ENCODE measurements at places on chromosomes 3 and 15. TPM values are rescaled to one million over a fixed set of nuclear protein-coding genes. Genes with fewer than 3 reads are reported as not detected.

Gene TP63
- not detected for total RNA-seq

Gene IQCH
- 1.0 TPM for total RNA-seq

Gene TRPC1
- 36.6 TPM for total RNA-seq

Gene ABI3BP
- total RNA-seq = 0.39 TPM

Gene MEIS2
- total RNA-seq = not detected

Gene DUOXA1
- not detected for total RNA-seq

Gene MELTF
- total RNA-seq = 5.4 TPM

Gene CLDN16
- total RNA-seq = not detected

GRCh38 chr3:129112308-129113052 is 9.1 kb downstream of the RAB43 start:
- no peak for DNase-seq
- H3K36me3 ChIP-seq = no peaks in the 10 kb centered on the region
- peak overlapping the region; percentile 26 for H3K27ac ChIP-seq

- no peaks in the 10 kb centered on the region for H3K4me1 ChIP-seq
- no peak overlapping the region for H3K4me3 ChIP-seq
- DNase-seq = no peak
These were observed 661.4 kb downstream of the RBMS3 start for GRCh38 chr3:29942297-29942696.

GRCh38 chr3:74532446-74532845 is 82.0 kb downstream of the CNTN3 start:
- H3K36me3 ChIP-seq = no peaks in the 10 kb centered on the region
- H3K4me1 ChIP-seq = no peaks in the 10 kb centered on the region
- no peaks in the 10 kb centered on the region for H3K27me3 ChIP-seq
- no peak overlapping the region for H3K27ac ChIP-seq
- no peak overlapping the region for H3K4me3 ChIP-seq
- no peak for DNase-seq

DNA sequence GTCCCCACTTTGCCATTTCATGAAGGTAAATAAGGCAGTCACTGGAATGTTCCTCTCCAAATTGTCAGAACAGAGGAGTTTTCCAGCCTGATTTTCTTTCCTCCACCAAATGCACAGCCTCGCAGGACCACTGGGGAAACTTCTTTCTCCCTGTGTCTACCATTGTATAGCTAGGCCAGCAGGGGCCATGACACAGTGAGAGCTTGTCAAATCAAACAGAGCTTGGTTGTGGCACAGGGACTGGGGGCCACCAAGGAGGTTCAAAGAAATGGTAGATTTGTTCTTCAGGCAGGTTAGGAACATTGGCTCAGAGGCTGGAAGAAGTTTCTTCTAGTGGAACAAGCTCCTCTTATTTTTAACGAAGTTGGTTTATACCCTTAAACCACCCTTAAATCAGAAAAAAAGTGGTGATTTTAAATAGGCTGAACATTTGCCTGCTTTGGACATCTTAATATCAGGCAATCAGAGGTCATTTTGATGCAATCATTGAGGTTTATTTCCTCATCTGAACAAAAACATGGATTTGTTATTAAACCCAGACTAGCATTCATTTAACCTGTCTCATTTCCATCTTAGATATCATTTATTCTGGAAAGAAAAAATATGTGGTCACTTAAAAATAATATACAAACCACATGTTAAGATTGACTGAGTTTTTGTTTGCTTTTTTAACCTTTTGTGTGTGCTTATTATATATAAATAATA is 105.6 kb downstream of the GTPBP8 start:
- no peak for DNase-seq
- no peaks in the 10 kb centered on the region for H3K36me3 ChIP-seq
- H3K4me3 ChIP-seq = no peak overlapping the region
- peaks cover 8% of the 10 kb centered on the region for H3K4me1 ChIP-seq

GRCh38 chr3:53680028-53680427 is 166.2 kb downstream of the CHDH start:
- peak; percentile 43 for DNase-seq
- H3K27ac ChIP-seq = no peak overlapping the region
- H3K4me3 ChIP-seq = no peak overlapping the region
- no peaks in the 10 kb centered on the region for H3K27me3 ChIP-seq
- 0 out of 2 replicates have a peak, but pooled peaks cover 3% of the 10 kb centered on the region for H3K4me1 ChIP-seq

DNA sequence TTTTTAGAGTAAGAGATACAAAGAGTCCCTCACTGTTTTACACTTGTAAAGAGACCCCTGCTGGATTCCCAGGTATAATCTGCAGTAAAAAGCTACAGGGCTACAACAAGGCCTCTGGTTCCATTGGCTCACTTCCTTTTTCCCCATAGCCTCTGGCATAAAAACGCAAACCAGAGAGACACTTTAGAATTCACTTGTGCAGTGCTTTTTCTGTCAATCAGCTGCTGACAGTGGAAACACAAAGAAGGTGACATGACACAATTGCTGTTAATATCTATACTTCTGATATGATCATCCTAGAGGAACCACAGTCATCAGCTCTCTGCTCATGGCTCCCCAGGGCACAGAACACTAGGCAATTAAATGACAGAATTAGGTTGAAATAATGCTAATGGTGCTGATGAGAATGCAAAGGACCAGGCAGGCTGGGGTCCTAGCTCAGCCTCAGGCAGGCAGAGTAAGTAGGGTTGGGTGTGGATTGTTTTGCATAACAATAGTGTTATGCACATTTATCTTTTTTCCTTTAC is 667.9 kb upstream of the CFAP20DC start:
- peak; percentile 53 for DNase-seq
- H3K4me1 ChIP-seq = peaks cover 40% of the 10 kb centered on the region
- H3K27ac ChIP-seq = peak overlapping the region; percentile 85
- H3K27me3 ChIP-seq = no peaks in the 10 kb centered on the region

- no peaks in the 10 kb centered on the region for H3K36me3 ChIP-seq
- DNase-seq = no peak
- H3K27me3 ChIP-seq = no peaks in the 10 kb centered on the region
- no peaks in the 10 kb centered on the region for H3K4me1 ChIP-seq
These were observed 200.0 kb upstream of the CBLB start for GRCh38 chr3:106068795-106069194.

- H3K27me3 ChIP-seq = no peaks in the 10 kb centered on the region
- H3K4me3 ChIP-seq = no peak overlapping the region
- H3K36me3 ChIP-seq = no peaks in the 10 kb centered on the region
- no peak overlapping the region for H3K27ac ChIP-seq
- DNase-seq = no peak
These were observed 306.5 kb downstream of the RPLP1 start for GRCh38 chr15:69758810-69759790.

GRCh38 chr3:129304962-129305222 is 26.2 kb downstream of the HMCES start:
- H3K36me3 ChIP-seq = 0 out of 2 replicates have a peak, but pooled peaks cover 4% of the 10 kb centered on the region
- H3K27me3 ChIP-seq = no peaks in the 10 kb centered on the region
- H3K4me3 ChIP-seq = 0 out of 2 replicates have a peak overlapping the region, but pooled peaks have one; percentile 16
- peak overlapping the region; percentile 94 for H3K27ac ChIP-seq
- H3K4me1 ChIP-seq = peaks cover 20% of the 10 kb centered on the region

DNA sequence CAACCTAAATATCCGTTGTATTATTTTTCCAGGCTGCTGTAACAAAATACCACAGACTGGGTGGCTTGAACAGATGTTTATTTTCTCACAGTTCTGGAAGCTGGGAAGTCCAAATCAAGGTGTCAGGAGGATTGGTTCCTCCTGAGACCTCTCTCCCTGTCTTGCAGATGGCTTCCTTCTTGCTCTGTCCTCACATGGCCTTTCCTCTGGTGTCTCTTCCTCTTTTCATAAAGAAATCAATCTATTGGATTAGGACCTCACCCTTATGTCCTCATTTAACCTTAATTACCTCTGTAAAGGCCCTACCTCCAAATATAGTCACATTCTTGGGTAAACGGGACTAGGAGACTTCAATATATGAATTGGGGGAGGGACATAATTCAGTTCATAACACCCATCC is 89.2 kb upstream of the PLCL2 start:
- DNase-seq = no peak
- no peaks in the 10 kb centered on the region for H3K27me3 ChIP-seq
- no peak overlapping the region for H3K4me3 ChIP-seq
- peaks cover 23% of the 10 kb centered on the region for H3K4me1 ChIP-seq
- no peak overlapping the region for H3K27ac ChIP-seq

DNA sequence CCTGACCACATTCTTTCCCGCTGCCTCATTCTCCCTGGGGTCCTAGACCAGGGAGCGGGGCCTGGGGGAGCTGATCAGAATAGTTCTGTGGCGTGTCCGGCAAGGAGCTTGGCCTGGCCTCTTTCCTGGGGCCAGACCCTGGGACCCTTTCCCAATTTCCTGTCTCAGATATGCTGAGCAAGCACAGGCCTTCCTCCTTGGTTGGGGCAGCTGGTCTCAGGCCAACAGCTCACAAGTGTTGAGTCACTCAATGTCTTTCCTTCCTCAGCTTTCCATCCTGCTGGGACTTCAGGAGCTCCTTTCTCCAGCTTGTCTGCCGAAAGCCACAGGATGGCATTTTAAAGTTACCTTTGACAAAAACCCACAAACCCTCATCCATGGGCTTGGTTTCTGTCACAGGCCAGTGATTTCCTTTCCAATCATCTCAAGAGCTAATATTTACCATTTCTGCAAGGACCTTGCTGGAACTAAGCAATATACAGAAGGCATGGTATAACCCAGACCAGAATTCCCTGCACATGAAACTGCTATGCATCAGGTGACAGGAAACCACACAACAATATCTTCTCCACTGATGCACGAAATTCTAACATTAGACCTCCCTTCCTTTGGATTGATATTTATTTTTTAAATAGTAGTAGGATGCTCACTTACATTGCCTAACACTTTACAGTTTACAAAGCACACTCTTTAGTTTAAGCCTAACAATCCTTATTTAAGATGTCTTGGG is 19.5 kb upstream of the TIMP4 start:
- no peaks in the 10 kb centered on the region for H3K4me1 ChIP-seq
- no peak overlapping the region for H3K27ac ChIP-seq
- H3K27me3 ChIP-seq = no peaks in the 10 kb centered on the region
- no peak for DNase-seq
- no peaks in the 10 kb centered on the region for H3K36me3 ChIP-seq

GRCh38 chr3:50230104-50230793 is 5.8 kb upstream of the GNAI2 start:
- H3K27me3 ChIP-seq = peaks cover 4% of the 10 kb centered on the region
- H3K4me3 ChIP-seq = no peak overlapping the region
- DNase-seq = no peak
- no peaks in the 10 kb centered on the region for H3K36me3 ChIP-seq
- H3K4me1 ChIP-seq = peaks cover 16% of the 10 kb centered on the region
- H3K27ac ChIP-seq = no peak overlapping the region

DNA sequence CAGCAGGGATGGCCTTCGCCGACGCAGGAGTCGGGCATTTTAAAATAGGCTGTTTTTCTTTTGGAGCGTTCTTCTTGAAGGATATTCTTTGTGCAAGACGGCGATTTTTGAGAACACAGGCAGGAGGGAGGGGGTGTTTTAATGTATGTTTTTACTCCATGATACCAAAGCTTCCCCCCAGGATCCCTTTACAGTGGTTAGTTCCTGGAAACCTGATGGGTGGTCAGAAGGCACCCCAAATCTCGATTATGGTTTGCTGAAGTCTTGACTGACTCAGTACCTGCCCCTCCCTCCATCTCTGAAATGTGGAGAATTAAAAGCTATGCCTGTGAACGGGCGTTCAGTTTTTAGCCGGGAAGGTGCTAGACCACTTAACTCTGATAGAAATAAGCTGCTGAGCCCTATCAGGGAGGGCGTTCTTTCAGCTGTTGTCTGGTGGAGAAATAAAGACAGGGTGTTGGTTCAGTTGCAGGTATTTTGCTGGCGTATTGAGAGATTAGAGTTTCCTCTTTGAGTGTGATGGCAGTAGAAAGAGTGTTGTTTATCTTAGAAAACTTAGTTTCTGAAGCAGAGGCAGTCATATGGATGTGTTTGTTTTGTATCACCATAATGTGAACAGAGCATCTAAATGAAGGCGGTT is 3.4 kb downstream of the IGF1R start:
- no peak for DNase-seq
- H3K27ac ChIP-seq = 0 out of 2 replicates have a peak overlapping the region, but pooled peaks have one; percentile 15
- H3K27me3 ChIP-seq = no peaks in the 10 kb centered on the region

DNA sequence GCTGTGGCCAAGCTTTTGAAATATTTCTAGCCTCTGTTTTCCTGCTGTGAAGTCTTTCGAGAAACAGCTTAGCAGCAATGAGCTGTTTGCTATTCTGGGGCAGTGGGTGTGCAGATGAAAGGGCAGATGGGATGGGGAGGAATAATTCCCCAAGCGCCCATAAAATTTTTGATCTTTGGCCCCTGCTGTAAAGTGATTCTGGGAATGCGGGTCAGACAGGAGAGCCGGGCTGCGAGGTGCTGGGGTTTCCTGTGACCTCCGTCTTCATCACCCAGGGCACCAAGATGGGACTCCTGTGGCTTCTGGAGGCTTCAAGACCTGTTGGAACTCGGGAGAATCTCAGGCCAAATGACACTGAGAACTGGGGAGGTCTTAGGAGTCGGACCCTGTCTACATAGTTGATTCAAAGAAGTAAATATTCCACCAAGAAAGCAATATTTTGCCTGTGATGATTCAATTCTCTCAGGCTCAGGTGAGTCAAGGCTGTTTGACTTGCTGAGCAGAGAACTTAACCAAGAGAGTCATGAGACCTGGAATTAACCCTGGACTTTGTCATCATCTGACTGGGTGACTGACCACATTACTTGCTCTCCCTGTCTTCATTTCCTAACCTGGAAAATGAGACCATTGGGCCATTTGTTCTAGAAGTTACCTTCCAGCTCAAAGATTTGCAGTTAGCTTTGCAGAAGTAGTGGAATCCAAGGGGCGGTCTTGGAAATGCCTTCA is 86.4 kb downstream of the POLR2M start:
- H3K27me3 ChIP-seq = no peaks in the 10 kb centered on the region
- H3K36me3 ChIP-seq = no peaks in the 10 kb centered on the region

DNA sequence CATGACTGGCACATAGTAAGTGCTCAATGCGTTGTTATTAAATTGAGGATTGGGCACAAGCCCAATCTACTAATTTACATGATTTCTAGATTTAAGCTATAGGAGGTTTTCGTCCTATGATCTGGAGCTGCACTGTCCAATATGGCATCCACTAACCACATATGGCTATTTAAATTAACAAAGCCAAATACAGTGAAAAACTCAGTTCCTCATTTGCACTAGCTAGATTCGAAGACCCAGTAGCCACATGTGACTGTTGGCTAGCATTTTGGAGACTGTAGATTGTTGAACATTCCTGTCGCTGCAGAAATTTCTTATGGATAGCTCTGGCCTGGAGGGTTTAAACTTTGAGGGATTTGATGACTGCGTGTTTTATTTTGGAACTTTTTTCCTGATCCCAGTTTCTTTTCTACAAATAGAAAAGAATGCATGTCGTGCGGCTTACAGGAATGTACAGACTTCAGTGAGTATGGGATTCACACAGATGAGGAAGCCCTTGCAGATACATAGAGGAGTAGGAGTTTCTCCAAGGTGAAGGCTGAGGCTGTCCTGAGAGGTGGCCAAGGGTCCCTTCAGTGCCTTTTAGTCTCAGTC is 82.8 kb downstream of the SLCO3A1 start:
- no peaks in the 10 kb centered on the region for H3K27me3 ChIP-seq
- H3K4me3 ChIP-seq = no peak overlapping the region
- no peaks in the 10 kb centered on the region for H3K36me3 ChIP-seq
- no peak for DNase-seq
- H3K4me1 ChIP-seq = peaks cover 28% of the 10 kb centered on the region

GRCh38 chr3:120160050-120160449 is 65.8 kb upstream of the GSK3B start:
- no peaks in the 10 kb centered on the region for H3K36me3 ChIP-seq
- H3K27ac ChIP-seq = no peak overlapping the region
- H3K4me1 ChIP-seq = no peaks in the 10 kb centered on the region
- DNase-seq = peak; percentile 30

- no peaks in the 10 kb centered on the region for H3K27me3 ChIP-seq
- DNase-seq = no peak
- H3K4me1 ChIP-seq = peaks cover 5% of the 10 kb centered on the region
- H3K36me3 ChIP-seq = no peaks in the 10 kb centered on the region
- no peak overlapping the region for H3K27ac ChIP-seq
These were observed 109.5 kb downstream of the AKAP13 start for GRCh38 chr15:85489773-85490493.
